ENCODE measurements at places on chromosomes 16 and 17.

- DNase-seq = no peak
These were observed 50.5 kb upstream of the ZNF750 start for GRCh38 chr17:82890339-82890730.

- peak; percentile 44 for DNase-seq
These were observed 1.1 kb upstream of the RNF213 start for GRCh38 chr17:80259457-80260068.

DNA sequence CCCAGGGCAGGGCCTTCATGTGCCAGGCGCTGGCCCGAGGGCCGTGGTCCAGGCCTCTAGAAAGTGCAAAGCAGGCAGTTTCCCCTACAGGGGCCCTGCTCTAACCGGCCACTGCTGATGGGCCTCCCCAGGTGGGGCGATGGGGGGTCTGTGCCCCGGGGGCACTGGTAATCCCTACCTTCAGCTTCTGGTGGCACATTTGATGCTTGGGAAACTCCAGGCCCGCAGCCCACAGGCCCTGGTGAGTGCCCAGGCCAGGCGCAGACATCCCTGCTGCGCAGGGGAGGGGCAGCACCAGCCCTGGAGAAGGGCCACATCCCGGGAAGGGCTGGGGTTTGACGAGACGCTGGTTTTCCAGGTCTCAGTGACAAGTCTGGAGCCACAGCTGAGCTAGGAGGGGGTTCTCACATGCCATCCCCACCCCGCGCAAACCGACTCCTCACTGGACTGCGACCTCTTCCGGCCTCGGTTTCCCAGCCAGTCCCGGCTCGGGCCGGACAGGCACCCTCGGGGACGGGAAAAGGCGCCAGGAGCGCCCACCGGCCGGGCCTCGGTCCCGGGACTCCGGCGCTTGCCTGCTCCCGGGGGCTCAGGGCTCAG is 1.6 kb downstream of the DOC2B start:
- DNase-seq = no peak

GRCh38 chr17:17527956-17528500 is 31.8 kb upstream of the RASD1 start:
- no peak for DNase-seq

GRCh38 chr16:57688987-57689761 is 5.4 kb upstream of the DRC7 start:
- DNase-seq = no peak

DNA sequence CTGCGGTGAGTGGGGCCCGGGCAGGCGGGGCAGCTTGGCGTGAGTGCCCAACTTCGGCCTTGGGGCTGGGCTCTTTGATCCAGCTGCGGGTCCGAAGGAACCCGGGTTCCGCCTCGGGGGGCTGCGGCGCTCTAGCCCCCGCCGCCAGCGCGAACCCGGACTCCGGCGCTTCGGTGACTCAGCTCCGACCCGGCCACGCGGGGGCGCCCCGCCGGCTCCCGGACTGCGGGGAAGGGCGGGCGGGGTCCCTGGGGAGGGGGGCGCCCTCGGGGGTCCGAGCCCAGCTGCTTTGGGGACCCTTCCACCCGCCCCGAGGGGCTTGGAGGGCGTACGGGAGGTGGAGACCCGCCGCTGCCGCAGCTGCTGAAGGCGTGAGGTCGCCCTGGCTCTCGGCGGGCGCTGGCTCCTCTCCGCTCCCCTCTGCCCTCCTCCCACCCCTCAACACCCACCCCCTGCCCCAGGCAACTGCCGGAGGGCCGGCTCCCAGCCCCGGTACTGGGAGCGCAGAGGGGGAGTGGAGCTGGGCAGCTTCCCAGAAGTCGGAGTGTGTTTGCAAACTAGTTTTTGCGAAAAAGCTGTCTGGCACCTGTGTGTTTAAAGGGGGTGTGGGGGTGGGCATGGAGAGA is 516 bp downstream of the CPNE2 start:
- DNase-seq = peak; percentile 68

GRCh38 chr16:12171206-12171605 is 194.7 kb downstream of the SNX29 start:
- no peak for DNase-seq

GRCh38 chr17:7177954-7178477 is 1.2 kb downstream of the ASGR1 start:
- DNase-seq = no peak

DNA sequence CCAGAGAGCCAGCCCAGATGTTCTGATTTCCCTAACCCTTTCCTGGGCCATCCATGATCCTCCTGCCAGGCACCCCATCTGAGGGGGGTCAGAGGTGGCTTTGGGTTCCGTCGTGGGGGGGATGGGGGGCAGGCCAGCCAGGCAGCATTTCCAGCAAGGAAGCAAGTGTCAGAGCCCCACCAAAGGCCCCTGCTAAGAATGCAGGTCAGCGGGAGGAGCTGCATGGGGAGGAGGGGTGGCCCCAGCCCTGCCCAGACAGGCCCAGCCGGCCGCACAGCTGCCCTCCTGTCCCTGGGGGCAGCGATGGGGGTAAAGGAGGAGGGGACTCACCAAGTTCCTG is 2.3 kb upstream of the SCRN2 start:
- no peak for DNase-seq

- no peak for DNase-seq
These were observed 136.1 kb downstream of the SPACA3 start for GRCh38 chr17:33127706-33128105.

DNA sequence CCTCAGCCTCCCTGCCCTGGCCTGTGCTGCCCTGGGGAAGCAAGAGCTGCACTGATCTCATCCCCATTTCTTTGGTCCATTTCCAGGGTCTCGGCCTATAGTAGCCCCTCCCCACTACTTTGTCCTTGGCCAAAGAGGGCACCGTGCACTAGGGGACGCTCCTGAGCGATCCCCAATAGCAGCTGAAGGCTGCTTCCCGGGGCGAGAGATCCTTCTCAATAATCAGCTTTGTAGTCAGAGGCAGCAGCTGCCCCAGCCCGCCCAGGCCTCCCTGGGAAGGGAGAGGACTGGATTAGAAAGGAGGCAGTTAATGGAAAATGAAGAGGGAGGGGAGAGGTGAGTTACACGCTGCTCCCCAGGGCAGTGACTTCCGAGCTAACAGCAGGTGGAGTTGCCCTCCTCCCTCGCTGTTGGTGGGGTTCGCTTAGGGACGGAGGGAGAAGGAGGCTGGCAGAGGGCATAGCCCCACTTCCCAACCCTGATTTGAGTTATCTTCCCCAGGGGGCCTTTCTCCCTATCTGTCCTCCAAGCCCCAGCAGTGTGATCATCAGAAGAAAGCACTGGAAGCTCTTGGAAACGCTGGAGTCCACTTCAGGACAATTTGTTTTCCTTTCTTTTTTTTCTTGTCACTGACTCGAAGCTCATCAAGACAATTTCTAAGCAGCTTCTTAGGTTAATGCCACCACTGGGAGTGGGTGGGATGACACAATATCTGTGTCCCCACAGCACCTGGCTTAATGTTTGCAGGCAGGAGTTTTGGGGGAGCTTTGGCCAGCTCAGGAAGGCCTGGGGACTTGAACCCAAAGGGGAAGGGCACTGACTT is 2.6 kb downstream of the MXRA7 start:
- no peak for DNase-seq

DNA sequence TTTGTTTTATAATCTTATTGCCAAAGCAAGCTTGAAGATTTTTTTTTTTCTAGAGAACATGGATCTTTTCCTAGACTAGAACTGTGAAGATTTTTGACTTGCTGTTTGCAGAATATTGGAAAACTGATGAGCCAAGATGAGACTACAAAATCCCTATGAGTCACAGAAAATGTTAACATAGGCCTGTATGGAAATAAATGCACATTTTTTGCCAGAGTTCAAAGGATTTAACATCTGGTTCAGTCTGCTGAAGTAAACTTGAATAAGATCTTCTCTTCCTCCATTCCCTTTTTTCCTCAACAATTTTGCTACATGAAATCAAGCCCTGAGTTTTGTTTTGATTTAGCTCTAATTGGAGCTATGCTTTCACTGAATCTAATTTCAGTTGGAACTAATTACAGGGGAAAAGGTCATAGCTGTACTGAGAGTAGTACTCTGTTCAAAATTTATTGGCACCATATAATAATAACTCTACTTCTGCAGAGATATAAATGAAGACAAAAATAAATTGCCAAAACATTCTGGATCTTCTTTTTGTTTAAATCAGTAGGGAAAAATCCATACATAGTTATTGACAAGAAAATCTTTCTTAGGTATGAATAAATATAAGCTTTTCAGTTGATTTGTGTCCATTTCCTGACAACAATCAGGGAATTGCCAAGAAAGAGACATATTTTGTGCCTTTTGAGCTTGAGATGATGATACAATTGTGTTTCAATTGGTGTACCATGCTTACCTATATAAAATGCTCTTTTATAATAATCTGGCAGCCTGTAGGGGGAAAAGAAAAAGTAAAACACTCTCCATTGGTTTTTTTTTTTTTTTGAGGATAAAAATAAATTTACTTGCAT is 387.5 kb upstream of the GOT2 start:
- DNase-seq = no peak

DNA sequence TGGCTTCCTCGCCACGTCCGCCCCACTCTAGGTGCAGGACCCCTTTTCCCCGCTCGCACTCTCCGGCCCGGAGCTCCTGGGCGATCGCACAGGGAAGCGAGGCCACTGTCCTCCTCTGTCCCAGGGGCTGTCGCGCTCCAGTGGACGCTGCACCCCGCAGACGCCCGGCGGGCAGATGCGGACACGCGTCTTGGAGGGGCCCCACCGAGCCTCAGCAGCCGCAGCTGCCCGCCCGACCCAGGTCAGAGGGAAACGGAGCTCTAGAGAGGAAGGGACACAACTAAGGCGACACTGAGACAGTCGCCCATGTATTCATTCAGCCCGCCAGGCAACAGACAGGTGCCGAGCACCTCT is 726 bp upstream of the SLC13A5 start:
- no peak for DNase-seq

DNA sequence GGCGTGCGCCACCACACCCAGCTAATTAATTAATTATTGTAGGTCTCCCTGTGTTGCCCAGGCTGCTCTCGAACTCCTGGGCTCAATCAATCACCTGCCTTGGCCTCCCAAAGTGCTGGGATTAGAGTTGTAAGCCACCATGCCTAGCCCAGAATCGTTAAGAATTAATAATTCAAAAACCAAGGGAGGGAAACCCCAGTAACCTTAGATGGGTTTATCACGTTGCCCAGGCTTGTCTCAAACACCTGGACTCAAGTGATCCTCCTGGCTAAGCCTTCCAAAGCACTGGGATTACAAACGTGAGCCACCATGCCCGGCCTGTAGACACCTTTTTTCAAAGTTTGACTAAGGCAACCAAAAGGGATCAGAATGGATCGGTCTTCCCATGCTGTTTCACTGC is 21.6 kb downstream of the CD300LF start:
- DNase-seq = no peak

GRCh38 chr16:22027633-22028032 is 19.7 kb downstream of the MOSMO start:
- DNase-seq = no peak

GRCh38 chr16:74064120-74064735 is 232.4 kb upstream of the PSMD7 start:
- no peak for DNase-seq

- no peak for DNase-seq
These were observed 27.7 kb upstream of the SLC46A1 start for GRCh38 chr17:28433721-28434120.

- DNase-seq = no peak
These were observed 176.2 kb downstream of the CYLD start for GRCh38 chr16:50917950-50918703.

GRCh38 chr17:17504341-17505140 is 8.3 kb upstream of the RASD1 start:
- DNase-seq = no peak

- DNase-seq = peak; percentile 3
These were observed 63.3 kb upstream of the HSBP1 start for GRCh38 chr16:83744441-83744981.

- DNase-seq = no peak
These were observed 148.9 kb downstream of the XYLT1 start for GRCh38 chr16:17321824-17322223.

DNA sequence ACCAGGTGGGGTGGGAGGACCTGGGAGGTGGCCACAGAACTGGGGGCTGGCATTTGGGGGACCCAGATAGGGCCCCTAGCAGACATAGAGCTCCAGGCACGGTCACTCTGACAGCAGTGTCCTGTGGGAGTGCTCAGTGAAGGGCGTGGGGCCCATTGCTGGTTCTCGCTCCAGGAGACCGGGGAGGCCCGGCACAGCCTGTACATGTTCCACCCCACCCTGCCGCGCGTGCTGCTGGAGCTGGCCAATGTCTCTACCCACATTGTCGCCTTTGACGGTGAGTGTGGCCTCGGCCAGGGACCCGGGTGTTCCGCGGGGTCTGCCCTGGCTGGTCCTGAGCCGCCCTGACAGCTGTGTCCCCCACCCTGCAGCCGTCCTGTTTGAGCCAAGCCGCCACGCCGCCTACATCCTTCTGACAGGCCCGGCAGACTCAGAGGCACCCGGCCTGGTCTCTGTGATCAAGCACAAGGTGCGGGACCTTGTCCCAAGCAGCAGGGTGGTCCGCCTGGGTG is 11.2 kb downstream of the RGS11 start:
- no peak for DNase-seq

GRCh38 chr17:29116804-29117753 is 63.1 kb downstream of the MYO18A start:
- DNase-seq = peak; percentile 76

- DNase-seq = no peak
These were observed 489.0 kb downstream of the NPIPA7 start for GRCh38 chr16:16867973-16868372.

All from natural killer cell (primary cell).